Stimulated activated CD8-positive, alpha-beta memory T cell treated with anti-CD3 and anti-CD28 coated beads, Interleukin-4, amount 100 ng/mL, for 1 hour (primary cell): ENCODE measurements at places on chromosomes 5 and 9.

DNA sequence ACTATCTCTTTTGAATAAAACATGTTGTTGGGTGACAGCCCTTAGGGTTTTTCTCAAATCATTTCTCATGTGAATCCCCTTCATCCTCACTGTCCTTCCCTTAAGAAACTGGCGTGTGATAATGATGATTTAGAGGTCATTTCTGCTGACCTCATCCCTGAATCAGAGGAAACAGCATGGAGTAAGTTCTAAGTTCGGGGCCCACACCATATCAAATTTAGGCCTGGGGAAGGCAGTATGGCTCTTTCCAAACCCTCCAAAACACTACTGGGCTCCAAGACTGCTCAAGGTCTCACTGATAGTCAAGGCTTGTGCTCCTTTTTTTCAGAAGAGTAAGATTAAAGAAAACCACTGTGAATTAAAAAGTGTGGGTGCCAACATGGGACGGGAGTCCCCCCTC, 872 bp upstream of the SMIM3 start:
- DNase-seq: no peak

DNA sequence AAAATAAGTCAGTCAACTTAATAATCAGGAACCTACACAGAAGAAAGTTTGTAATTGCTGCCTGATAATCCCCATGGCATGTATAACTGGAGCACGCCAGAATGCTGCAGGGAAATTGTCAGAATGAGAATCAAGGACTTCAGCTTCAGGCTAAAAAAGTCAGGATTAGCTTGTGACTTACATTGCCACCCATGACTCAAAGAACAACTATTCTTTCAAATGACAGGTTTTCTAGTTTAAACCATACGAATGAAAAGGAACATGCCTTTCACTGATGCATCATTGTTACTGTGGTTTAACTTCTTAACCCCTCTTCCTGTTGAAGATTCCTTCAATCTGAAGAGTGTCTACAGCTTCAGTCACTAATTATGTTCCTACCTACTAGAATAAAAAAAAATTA, 112.4 kb downstream of the ISL1 start:
- no peak for DNase-seq

DNA sequence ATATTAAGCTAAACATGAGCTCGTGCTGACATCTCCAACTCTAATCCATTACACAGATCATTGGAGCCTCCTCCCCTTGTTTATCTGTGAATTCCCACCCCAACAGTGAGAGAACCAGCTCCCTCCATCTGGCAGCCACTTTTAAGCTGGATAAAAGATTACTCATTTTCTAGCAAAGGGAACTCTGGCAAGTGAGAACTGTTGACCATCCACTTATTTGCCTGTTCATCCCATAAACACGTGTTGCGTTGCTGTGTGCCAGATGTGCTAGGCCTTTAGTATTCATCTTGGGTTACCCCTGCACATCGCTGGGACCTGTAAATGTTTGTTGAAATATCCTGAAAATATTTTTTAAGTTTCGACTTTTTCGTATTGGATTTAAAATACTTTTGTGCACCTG, 2.4 kb upstream of the TOR1A start:
- no peak for DNase-seq

- DNase-seq: no peak
Observed at GRCh38 chr5:91224456-91224855, 158.7 kb downstream of the ARRDC3 start.

GRCh38 chr5:96881511-96882115, 5.3 kb downstream of the ERAP2 start:
- no peak for DNase-seq
